ENCODE measurements at places on chromosomes 13 and 19. TPM values are rescaled to one million over a fixed set of nuclear protein-coding genes. Genes with fewer than 3 reads are reported as not detected.

Gene GNG8
- not detected for total RNA-seq

Gene MAST1
- total RNA-seq, result 0.97 TPM

Gene USHBP1
- total RNA-seq, result not detected

Gene PTPRH
- 0.54 TPM for total RNA-seq

Gene SIGLEC12
- not detected for total RNA-seq

Gene ONECUT3
- total RNA-seq, result not detected

Gene POU4F1
- not detected for total RNA-seq

Gene IGFL3
- 1.1 TPM for total RNA-seq

Gene C19orf67
- not detected for total RNA-seq

DNA sequence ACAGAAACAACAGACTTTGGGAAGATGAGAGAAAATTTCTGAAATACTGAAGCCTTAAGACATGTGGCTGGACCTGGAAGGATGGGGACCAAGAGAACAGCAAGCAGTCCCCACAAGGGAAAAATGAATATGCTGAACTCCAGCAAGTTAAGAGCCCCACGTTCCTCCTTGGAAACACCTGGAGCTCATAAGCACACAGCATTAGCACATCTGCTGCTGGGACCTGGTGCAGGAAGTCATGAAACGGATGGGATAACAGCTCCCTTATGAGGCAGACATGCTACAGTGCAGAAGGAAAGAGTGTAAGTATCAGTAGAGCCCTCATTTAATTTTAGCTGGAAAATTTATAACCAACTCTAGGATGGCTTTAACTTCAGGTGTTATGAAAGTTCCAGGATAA is 67.3 kb downstream of the SLC15A1 start:
- DNase-seq, result no peak

DNA sequence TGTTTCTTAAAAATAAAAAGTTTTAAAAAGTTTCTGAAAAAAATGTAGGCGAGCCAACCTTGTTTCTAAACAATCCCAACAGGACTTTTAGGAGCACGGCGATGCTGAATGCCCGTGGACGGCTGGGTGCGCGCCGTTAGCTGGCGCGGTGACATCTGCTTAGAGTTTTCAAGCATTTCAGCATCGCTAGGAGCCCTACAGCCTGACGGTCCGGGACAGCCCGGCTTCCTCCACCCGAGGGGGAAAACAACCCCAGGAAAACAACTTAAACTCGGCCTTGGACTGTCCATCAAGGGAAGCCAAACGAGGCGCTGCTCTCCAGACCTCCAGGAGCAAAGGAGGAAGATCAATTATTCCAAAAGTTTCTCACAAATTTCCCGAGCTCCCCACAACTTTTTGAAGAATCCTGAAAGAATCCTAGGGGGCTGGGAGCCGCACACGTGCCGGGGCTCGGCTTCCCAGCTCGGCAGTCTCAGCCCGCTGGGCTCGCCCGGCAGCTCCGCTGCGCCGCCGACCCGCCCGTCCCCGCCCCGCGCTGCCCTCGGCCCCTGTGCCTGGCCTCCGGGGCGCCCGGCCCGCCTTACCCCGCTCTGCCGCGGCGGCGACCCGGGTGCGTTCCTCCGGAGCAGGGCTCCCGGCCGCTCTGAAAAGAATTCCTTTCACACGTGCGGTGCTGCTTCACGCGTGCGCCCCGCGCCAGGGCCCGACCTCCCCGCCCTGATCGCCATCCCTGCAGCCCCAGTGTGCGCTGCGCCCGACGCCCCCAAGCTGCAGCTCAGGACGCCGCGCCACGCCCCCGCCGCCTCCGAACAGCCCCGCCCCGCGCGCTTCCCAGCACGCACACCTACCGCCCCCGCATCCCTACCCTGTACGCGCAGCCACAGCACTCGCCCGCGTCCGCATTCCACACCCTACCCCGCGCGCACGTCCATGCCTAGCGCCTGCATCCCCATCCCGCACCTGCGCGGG is at the start of gene GJA3:
TSS of gene GJA3 (minus strand) at position 747 of the 969 bp plus-strand sequence. CDS start 17,764 bp downstream, outside the sequence.
- no peak for DNase-seq

DNA sequence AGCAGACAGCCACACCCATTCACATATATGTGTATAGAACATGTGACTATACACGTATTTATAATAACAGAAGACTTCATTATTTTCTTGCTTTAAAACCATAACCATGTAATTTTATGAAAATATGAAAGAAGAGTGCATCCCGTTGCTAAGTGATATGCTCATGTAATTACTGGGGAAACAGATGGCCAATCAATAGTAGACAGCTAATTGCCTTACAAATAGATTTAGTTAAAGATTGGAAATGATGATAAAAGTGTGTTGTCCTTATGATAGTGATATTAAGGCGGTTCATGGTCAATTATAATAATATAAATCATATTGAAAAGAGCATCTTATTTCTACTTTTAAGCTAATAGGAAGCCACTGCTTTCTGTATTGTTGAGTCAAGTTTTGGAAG is 95.9 kb downstream of the RFC3 start:
- no peak for DNase-seq

- DNase-seq, result no peak
Measured at GRCh38 chr19:6482343-6482686, 728 bp upstream of the DENND1C start.

DNA sequence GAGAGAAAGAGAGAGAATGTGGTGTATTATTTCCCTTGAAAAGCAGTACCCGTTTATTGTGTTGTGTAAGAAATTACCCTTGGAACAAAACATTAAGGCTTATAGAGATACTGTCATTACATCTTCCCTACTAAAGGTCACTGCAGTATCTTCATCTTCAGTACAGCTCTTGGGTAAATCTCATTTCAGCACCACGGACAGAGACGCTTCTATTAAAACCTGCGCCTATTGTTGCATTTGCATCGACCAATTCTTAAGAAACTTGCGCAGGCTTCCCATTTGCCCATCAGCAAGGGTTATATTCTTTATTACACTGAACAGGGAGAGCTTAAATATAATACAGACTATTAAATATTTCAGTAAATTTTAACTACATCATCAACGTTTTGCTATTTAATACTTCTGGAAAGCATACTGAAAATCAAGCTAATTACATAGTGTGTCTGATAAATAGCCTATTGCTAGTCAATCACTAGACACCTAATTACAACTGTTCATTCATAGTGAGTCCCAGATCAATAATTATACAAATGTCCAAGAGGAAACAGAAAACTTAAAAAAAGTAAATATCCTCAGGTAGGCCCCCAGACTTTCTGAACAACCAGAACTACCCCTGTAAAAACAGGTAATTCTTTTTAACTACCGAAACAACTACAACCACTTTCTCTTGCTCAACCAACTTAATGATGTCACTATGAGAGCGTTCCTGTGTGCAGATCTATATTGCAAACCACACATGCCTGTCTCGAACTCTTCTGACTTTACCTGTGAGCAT is 350.6 kb downstream of the LIG4 start:
- no peak for DNase-seq

- DNase-seq, result no peak
Measured at GRCh38 chr13:28659621-28659970, 666 bp downstream of the POMP start.

DNA sequence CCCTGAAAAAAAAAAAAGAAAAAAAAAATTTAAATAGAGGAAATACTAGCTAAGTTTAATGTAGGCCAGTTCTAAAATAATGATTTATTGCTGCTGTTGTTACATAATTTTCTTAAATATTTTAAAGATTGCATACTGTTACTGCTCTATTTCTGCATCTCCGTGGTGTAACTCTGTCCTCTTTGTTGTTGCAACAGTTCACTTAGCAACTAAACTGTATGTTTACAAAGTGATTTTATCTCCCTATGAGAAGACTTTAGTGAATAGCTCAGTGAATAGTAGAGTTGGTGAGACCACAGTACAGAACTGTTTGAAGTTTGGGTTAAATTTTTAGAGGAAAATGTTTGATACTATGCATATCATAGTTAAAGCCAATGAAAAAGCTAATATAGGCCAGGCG is 19.4 kb downstream of the BRCA2 start:
- DNase-seq, result no peak

DNA sequence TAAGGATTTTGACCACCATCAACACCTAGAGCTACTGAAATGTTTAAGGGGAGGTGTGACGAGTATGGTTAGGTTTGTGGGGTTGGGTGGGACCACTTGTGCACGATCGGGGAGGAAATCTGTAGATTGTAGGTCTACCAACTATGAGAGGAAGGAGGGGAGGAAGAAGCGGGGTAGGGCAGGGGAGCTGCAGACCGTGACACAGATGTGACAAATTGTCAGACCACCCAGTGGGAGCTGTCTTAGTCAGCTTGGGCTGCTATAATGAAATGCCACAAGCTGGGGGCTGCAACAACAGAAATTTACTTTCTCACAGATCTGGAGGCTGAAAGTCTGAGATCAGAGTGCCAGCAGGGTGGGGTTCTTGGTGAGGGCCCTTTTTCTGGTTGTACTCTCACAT is 62.2 kb upstream of the ARGLU1 start:
- no peak for DNase-seq

GRCh38 chr13:73336773-73337172 is 278.0 kb downstream of the KLF5 start:
- no peak for DNase-seq

- no peak for DNase-seq
Measured at GRCh38 chr19:43152214-43152613, 34.1 kb downstream of the PSG5 start.

GRCh38 chr19:44635581-44636438 is 7.9 kb upstream of the PVR start:
- DNase-seq, result no peak

- no peak for DNase-seq
Measured at GRCh38 chr13:59360108-59360507, 803.6 kb downstream of the DIAPH3 start.

DNA sequence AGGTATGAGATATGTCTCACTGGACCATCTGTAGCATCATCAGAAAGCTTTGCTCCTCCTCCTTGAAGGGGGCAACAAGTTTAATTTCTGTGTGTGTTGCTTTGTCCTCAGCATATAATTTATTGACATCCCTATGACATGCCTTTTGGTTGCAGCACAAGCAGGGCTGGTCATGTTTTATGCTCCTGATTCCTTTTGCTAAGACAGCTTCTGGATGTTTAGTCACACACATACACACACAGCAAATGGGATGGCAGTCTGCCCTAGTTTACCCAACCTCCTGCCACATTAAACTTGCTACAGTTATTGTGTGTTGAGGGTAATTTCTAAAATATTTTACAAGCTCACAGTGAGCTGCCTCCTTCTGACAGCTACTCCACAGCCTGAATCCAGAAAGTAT is 217.9 kb upstream of the RXFP2 start:
- no peak for DNase-seq

- no peak for DNase-seq
Measured at GRCh38 chr13:76822698-76823267, 63.4 kb downstream of the KCTD12 start.

DNA sequence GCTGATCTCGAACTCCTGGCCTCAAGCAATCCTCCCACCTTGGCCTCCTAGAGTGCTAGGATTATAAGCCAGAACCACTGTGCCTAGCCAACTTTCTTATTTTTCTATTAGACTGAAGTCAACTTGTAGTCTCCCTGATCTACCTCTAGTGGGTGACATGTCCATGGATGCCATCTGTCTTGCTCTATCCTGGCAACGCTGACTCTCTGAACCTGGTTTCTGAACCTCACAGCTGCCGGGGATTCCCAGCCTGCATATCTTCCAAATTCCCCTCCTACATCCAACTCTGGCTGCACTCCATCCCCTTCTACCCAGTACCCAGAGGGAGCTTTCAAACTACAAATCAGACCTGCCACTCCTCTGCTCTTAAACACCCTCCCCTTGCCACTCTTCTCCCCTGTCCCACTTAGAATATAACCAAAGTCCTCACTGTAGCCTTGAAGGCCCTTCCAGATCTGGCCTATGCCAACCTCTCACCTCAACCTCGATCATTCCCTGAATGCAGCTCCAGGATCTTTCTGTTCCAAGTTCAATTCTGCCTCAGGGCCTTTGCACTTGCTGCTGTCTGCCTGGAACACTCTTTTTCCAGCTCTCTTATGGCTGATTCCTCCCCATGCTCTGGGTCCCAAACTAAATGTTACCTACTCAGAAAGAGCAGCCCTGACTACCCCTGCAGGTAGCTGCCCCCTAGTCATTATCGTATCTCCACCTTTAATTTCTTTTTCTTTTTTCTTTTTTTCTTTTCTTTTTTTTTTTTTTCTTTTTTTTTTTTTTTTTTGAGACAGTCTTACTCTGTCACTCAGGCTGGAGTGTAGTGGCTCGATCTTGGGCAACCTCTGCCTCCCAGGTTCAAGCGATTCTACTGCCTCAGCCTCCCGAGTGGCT is 2.2 kb downstream of the CLIP3 start:
- no peak for DNase-seq

DNA sequence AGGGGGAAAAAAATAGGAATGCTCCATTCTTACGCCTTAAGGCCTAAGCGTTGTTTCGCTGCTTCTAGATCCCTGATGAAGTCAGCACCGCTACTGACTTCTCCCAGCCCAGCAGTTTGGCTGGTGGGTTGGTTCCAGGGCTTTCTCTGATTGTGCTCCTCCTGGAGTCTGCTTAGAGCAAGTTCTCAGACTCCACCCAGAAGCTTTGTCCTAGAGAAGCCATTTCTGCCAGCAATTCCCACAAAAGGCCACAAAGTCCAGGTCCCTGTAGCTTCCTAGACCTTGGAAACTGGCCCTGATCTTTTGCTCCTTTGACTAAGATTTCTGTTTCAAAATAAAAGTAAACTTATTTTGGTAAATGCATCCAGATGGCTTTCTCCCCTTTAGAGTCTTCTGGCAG is 65.4 kb downstream of the KCTD12 start:
- no peak for DNase-seq

GRCh38 chr13:33575378-33575777 is 242.6 kb upstream of the RFC3 start:
- no peak for DNase-seq

DNA sequence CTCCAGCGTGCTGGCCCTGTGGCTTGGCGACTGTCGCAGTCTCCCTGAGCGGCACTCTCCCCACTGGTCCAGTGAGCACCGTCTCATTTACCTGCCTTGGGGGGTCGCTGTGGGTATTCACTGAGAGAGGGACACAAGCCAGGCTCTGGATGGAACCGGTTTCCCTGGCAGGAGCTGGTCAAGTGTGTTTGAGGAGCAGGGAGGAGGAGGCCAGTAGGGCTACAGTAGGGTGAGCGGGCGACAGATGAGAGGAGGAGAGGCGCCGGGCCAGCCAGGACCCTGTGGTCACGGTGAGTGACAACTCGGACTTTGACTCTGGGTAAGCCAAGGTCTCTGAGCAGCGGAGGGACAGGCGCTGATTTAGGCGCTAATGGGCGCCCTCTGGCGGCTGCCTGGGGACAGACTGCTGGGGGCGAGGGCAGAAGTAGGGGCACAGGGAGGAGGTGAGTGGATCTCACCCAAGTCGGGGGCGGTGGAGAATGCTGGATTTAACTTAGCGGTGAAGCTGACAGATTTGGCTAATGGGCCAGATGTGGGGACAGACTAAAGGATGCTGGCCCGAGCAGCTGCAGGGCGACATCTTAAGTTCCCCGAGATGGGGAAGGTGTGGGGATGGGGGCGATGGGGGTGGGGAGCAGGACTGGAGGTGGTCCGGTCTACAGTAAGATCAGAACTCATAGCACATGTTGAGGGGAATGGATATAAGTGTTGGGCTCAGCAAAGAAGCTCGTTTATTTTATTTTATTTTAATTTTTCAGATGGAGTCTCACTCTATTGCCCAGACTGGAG is 4.7 kb upstream of the PRMT1 start:
- DNase-seq, result no peak

- no peak for DNase-seq
Measured at GRCh38 chr13:102724923-102725322, 30.1 kb upstream of the METTL21C start.

- no peak for DNase-seq
Measured at GRCh38 chr19:20278342-20278741, 111.3 kb downstream of the ZNF486 start.

- DNase-seq, result no peak
Measured at GRCh38 chr19:29771708-29772414, 39.9 kb upstream of the CCNE1 start.

GRCh38 chr19:29680447-29680846 is 15.2 kb downstream of the PLEKHF1 start:
- no peak for DNase-seq
